ENCODE measurements at places on chromosomes 4 and X. TPM values are rescaled to one million over a fixed set of nuclear protein-coding genes. Genes with fewer than 3 reads are reported as not detected.

The SASH3 gene
- not detected for total RNA-seq

The NKAP gene
- 6.0 TPM for total RNA-seq

The TRPC5OS gene
- total RNA-seq, result not detected

The SLITRK2 gene
- total RNA-seq, result not detected

The EDA gene
- total RNA-seq, result 1.5 TPM

The TRIM2 gene
- 14.9 TPM for total RNA-seq
